ENCODE measurements at places on chromosomes 16 and 17.

- no peak for DNase-seq
Measured at GRCh38 chr16:84398701-84399100, 30.4 kb downstream of the ATP2C2 start.

- DNase-seq = no peak
Measured at GRCh38 chr17:40327735-40328385, 18.9 kb downstream of the RARA start.

DNA sequence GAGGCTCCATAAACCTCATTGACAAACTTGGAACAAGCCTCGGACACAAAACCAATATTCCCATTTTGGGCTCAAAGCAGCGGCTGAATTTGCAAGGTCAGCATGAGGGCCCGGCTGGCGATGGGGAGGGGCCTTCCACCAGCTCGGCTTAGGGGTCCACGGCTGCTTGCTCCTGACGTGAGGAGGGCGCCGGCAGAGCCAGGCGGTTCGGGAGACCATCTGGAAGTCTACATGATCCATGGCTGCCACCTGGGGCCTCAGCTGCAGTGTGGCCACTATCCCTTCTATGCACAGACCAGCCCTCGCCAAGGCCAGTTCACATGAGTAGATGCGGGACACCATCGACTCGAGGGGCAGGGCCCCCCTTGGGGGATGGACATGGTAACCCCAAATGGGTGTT, 39.1 kb downstream of the NDEL1 start:
- no peak for DNase-seq

DNA sequence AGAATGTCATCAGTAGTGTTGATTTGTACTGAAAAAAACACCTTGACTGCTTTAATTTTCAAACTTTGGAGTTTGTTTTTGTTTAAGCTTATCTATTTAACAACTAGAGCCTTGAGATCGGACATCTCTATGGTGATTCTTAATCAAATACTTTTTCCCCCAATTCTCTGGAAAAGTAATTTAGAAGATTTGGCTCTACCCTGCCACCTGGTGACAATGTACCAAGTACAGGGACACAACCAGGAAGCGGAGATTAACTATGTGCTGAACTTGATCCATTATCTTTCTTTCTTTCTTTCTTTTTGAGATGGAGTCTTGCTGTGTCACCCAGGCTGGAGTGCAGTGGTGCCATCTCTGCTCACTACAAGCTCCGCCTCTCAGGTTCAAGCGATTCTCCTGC, 30.8 kb downstream of the USP43 start:
- DNase-seq = no peak

Measured in fibroblast of skin of left quadriceps (primary cell).